ENCODE measurements at places on chromosomes 16 and 17.

GRCh38 chr16:81493755-81494433 lies 49.3 kb downstream of the CMIP start:
- DNase-seq = no peak

GRCh38 chr16:49608779-49609178 lies 235.2 kb downstream of the C16orf78 start:
- DNase-seq = no peak

DNA sequence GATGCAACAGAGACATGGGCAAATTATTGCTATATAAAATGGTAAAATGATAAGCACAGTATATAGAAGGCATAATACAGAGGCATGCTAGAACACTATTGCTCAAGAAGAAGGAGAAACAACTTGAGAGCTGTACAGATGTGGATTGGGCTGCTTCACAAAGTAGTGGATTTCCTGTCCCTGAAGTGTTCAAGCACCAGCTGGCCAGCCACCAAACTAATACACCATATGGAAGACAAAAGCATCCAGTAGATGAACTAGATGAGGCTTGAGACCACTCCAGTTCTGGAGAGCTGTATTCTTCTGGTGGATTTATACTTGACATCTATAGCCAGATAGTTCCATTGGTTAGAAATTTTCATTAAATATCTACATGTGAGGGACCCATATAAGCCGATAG lies 134.1 kb upstream of the GNAO1 start:
- DNase-seq = no peak

GRCh38 chr17:40430272-40431230 lies 12.7 kb upstream of the IGFBP4 start:
- DNase-seq = no peak

DNA sequence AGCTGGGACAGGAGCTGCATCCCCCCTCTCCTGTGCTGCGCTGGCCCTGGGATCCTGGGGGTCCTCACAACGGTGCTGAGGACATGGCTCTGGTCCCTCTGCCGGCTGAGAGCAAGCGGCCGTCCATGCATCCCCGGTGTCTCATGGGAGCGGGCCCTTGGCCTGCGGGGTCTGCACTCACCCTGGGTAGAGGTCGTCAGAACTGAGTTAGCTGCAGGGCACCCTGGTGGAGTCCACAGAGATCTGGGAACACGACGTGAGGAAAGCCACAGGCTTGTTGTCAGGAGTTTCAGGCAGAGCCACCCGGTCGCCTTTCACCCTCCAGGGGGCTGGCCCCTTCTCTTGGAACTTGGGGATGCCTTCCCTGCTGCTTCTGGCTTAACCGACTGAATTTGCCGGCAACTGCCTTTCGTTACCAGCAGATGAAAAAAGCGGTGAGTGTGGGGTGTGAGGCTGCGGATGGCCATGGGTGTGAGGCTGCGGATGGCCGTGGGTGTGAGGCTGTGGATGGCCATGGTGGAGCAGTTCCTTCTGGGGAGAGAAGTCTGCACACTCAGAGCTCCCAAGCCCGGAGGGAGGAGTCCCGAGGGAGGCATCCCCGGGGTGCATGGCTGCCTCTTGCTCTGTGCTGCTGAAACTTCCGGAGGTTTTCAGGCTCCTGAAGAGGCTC lies 81.7 kb downstream of the LMF1 start:
- no peak for DNase-seq

GRCh38 chr16:28859326-28859725 lies 4.3 kb upstream of the SH2B1 start:
- no peak for DNase-seq

- no peak for DNase-seq
These were observed 652 bp upstream of the SLC25A19 start for GRCh38 chr17:75289832-75290337.

DNA sequence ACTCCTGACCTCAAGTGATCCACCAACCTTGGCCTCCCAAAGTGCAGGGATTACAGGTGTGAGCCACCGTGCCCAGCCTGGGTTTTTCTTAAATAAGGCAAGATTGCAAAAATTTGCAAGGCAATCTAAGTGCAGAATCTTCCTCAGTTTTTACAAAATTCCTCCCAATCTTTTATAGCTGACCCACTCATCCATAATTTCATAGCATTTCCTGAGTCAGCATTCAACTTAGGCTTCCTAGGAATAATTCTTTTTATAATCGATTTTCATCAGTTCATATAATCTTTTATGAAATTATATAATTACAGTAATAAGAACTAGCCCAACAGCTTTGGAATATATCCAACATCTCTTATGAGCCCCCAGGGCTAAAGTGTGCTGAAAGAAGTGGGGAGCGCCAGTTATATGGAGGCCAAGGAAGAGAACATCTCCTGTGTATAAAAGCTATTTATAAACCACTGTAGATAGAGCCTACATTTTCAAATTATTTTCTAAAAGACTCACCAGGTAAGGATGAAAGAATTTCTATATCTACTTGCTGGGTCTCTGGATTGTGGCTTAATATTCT lies 14.8 kb downstream of the COIL start:
- no peak for DNase-seq

- DNase-seq = no peak
These were observed 87.8 kb downstream of the ZZEF1 start for GRCh38 chr17:4055014-4055413.

Measured in NCI-H1436 (cell line).